Pancreas (tissue), 10 donors: ENCODE measurements at places on chromosomes 3 and 15. TPM values are rescaled to one million over a fixed set of nuclear protein-coding genes. Genes with fewer than 3 reads are reported as not detected.

Gene NUTM1
- not detected for polyA plus RNA-seq

Gene TPRG1
- polyA plus RNA-seq: 1.5 TPM

Gene ISL2
- polyA plus RNA-seq: 0.11 TPM

Gene CCR1
- 0.68 TPM for polyA plus RNA-seq

Gene PAK6
- polyA plus RNA-seq: 4.3 TPM

Gene SCG5
- 879 TPM for polyA plus RNA-seq

Gene DCLK3
- polyA plus RNA-seq: 0.07 TPM

Gene CHDH
- 9.3 TPM for polyA plus RNA-seq

Gene STARD9
- polyA plus RNA-seq: 2.6 TPM

Gene EPHA3
- 0.27 TPM for polyA plus RNA-seq

Gene NMNAT3
- polyA plus RNA-seq: 5.7 TPM

DNA sequence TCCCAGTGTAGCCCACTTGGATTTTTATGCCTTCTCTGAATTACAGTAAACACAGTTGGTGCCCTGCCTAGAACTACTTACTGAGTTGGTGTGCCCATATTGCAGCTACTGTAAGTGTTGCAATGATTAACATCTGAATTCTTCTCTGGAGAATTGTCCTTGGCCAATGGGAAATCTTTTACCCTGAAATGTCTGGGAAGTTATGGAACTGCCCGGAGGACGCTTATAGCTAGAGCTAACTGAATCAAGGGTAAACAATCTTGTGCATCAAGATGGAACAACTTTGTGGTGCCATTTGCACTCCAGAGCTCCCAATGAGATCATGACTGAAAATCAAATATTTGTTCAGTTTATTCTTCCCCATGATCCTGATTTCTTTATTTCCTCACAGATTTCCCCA lies 246.7 kb upstream of the CBLB start:
- no peak for DNase-seq

- DNase-seq: no peak
Observed at GRCh38 chr3:31412832-31413231, 119.9 kb upstream of the STT3B start.

- no peak for DNase-seq
Observed at GRCh38 chr3:157953565-157953964, 152.7 kb downstream of the SHOX2 start.

- DNase-seq: no peak
Observed at GRCh38 chr3:18585004-18585968, 160.1 kb upstream of the SATB1 start.

DNA sequence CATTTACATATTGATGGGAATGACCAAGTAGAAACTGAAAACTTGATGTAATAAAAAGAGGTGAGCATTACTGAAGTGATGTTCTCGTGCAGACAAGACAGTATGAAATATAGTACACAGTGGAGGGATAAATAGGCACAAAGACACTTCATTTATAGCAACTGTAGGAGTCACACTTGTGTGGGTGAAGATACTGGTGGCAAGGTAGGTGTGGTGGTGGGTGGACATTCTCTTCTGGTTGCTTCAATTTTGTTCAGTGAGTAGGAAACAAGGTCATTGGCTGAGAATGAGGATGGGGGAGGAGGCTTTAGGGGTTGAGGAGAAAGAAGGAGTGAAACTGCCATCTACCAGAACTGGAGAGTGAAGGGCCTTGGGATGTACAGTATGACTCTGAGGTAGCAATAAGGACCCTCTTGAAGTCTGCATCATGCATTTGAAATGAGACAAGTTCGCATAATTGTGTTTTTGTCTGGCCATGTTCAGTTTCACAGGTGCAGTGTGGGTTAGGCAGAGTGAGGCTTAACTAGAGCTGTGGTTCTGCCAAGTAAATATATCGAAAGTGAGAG lies 6.6 kb downstream of the CPNE9 start:
- no peak for DNase-seq

DNA sequence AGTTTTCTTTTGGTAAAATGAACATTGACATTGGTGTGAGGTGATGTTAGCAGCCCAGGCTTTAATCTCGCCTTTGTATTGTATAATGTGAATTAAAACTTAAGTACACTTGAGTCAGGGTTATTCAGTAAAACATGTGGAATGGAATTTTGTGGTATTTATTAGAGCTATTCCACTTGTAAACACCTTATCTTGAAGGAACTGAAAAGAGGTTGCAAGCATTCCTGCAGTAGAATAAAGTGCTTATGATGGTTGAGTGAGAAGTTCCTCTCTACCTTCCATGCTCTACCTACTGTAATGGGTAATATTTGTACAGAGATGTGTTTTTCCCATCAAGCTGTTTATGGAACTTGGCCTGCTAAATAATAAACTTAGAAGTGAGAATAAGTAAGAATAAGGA lies 36.1 kb downstream of the HMG20A start:
- DNase-seq: no peak

GRCh38 chr3:139448104-139448503 lies 28.2 kb downstream of the RBP2 start:
- DNase-seq: no peak

- no peak for DNase-seq
Observed at GRCh38 chr3:32175607-32176197, 62.8 kb upstream of the CMTM8 start.

DNA sequence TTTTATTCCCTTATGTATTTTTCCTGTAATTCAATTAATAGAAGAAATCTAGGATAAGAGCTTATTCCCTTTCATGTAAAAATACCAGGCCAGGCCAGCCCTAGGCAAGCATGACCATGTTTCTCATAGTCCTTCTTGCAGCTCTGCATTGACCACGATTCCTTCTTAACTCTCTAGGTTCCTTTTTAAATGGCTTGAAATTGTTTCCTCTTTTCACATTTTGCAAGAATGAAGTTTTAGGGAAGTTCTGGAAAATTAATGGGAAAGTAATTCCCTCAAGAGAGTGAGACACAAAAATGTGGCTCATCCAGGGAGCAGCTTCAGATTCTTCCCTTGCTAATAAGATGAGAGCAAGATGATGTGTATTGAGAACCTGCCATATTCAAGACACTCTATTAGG lies 116.5 kb upstream of the FGF7 start:
- DNase-seq: no peak

- DNase-seq: no peak
Observed at GRCh38 chr3:115581362-115582135, 41.8 kb upstream of the GAP43 start.

DNA sequence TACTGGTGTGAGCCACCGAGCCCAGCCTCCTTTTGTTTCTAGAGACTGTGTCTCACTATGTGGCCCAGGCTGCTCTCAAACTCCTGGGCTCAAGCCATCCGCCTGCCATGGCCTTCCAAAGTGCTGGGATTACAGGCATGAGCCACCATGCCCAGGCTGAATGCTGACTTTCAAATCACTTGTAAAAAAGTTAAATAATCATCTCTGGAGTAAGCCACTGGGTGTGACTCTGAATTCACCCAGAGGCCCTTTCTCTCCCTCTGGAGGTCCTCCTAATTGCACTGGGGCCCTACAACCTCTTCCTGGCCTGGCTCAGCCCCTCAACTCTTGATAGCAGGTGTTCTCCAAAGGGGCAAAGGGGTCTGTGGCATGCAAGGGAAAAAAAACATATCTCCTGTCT lies 54.8 kb downstream of the MEGF11 start:
- no peak for DNase-seq

DNA sequence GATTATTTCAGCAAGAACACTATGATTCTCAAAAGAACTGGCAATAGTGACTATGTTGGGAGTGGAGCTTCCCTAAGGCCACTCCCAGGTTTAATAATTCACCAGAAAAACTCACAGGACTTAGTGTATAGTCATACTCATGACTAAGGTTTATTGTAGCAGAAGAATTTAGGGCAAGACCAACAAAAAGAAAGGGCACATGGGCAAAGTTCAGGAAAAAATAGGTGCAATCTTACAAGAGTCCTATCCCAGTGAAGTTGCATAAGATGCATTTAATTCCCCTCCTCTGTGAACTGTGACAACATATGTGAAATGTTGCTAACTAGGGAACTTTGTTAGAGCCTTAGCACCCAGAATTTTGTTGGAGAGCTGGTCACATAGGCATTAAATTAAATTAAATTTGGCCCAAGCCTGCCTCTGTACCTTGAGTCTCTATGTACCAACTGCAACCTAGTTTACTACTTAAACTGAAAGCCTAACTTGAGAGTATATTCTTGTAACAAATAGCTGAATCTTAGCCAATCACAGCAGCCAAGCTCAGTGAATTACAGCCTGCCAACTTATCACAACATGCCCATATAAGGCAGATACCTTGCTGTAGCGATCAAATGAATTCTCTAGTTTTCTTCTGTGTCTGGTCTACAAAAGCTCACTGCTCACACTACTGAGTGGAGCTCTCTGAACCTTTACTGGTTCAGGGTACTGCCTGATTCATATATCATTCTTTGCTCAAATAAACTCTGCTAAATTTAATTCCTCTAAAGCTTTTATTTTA lies 386.2 kb upstream of the ARHGEF26 start:
- no peak for DNase-seq

GRCh38 chr15:68418611-68419161 lies 13.3 kb downstream of the ITGA11 start:
- peak; percentile 9 for DNase-seq

- no peak for DNase-seq
Observed at GRCh38 chr3:57281715-57282114, 10.8 kb downstream of the ASB14 start.

- no peak for DNase-seq
Observed at GRCh38 chr3:175127075-175127662, 268.0 kb downstream of the NAALADL2 start.

GRCh38 chr3:118987477-118987876 lies 47.2 kb downstream of the IGSF11 start:
- peak; percentile 82 for DNase-seq

DNA sequence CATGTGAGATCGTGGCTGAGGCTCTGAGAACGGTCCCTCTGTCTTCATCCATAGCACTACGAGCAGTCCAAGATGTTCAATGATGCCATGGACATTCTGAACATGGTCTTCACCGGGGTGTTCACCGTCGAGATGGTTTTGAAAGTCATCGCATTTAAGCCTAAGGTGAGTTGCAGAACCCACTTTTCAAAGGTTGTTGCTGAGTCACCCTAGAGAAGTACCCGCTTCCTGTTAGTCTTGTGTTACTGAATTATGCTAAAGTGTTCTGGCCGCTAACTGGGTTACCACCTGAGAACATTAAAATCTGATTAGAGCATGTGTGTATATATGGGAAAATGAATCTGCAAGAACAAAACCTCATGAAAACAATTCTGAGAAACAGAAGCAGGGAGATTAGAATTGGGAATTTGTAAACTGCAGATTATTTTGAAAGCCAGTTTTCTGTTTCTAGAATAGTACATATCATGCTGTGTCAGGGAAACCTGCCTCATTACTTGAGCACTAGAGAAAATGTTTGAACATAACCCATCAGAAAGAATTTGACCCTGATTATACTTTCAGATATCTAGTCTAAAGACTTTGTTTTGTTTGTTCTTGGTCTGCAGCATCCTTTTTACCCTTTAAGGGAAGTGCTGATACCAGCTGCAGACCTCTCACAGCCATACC lies 92.6 kb downstream of the CHDH start:
- no peak for DNase-seq

DNA sequence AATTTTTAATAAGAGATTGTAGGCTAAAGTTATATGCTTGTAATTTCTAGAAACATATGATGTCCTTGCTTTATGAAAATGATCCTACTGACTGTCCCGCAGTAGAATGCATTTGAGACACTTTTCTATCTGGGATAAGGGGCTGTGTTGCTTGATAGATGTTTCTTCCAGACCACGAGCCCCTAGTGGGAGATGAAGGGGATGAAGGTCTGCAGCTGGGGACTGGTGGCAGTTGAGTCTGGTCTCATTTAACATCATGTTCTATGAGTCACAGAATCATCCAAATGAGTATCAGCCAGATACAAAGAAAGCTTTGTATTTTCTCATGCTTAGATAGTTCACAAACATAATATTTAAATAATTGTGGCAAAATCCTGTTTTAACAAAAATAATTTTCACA lies 84.3 kb upstream of the PRTG start:
- no peak for DNase-seq

GRCh38 chr3:124396339-124396950 lies 333.8 kb upstream of the UMPS start:
- no peak for DNase-seq

- no peak for DNase-seq
Observed at GRCh38 chr15:29935296-29936004, 113.2 kb upstream of the TJP1 start.

DNA sequence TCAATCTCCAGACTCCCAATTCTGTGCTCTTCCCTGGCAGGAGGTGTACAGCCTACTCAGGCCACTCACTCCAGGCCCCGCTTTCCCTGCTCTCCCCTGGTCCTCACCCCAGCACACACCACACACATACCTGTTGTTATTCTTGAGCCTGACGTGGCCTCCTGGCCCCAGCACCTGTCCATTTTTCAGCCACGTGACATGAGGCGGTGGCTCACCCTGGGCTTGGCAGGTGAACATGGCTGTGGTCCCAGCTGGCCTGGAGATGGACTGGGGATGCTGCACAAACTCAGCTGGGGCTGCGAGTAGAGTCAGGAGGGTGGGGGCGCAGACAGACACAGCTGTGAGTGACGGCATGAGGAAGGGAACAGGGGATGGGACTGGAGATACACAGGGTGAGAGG lies 27.3 kb downstream of the RNU5B-1 start:
- no peak for DNase-seq

GRCh38 chr3:185205865-185206264 lies 48.0 kb downstream of the EHHADH start:
- no peak for DNase-seq

GRCh38 chr15:31153531-31153930 lies 52.0 kb upstream of the TRPM1 start:
- DNase-seq: no peak

DNA sequence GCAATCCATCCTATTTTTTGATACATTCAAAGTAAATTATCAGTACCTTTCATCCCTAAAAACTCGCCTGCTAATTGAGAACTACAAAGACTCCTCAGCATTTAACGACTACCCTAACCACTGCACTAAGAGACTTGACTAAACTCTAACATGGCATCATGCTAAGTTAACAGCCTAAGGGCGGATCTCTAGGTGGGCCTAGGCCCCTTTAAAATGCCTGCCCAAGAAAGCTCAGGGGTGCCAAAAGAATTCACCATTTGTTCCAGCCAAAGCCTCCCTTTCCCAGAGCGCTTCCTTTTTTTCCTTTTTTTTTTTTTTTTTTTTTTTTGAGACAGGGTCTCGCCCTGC lies 568 bp upstream of the NEK4 start:
- no peak for DNase-seq

DNA sequence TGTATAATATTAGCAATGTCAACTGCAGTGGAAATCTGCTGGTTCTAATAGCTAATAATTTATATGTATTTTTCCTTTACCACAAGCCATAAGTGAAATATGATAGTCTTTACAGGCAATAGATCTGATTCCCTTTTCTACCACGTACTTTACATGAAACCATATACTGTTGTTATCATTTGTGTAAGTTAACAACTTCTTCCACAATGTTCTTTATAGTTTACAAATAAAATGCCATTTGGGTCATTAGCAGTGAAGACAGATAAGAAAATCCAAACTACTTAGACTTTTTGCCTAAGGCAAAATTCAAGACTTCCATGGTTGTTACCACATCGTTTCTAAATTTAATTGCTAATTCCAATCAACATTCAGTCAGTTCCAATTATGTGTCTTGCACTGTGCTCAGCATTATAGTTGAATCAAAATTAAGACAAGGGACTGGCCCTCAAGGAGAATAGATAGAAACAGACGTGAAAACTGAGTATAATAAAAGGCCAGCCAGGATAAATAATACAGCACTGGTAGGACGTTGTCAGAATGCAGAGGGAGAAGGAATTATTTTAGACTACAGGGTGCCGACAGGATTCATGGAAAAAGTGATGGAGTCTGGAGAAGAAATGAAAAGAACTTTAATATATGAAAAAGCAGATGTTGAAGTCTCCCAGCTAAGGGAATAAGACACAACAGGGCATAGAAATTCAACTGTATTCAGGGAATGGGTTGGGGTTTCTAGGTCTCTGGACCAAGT lies 249.8 kb downstream of the ALCAM start:
- no peak for DNase-seq
